ENCODE measurements at places on chromosomes 2 and 18.

- DNase-seq, result no peak
Measured at GRCh38 chr2:86333378-86333777, 4.0 kb downstream of the REEP1 start.

GRCh38 chr2:56812432-56812831, 628.6 kb downstream of the CCDC85A start:
- DNase-seq, result no peak

DNA sequence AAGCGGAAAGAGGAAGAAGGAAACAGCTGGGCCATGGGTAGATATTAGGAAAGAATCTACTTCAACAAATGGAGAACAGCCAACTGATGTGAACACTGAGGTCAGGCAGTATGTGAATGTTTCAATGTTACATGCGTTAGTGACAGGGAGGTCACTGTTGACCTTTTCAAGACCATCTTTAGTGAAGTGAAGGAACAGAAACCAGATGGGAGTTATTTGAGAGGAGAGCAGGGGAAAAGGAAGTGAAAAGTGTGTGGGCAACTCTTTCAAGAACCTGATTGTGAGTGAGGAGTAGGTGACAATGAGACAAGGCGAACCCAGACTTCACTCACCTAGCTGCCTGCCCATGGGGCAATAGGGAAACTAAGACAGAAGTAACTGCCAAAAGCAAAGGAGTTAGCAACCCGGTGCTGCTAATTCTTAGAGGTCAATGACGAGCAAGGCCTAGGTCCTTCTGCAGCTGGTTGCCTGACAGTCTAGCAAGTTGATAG, 67.0 kb downstream of the SP3 start:
- DNase-seq, result no peak

DNA sequence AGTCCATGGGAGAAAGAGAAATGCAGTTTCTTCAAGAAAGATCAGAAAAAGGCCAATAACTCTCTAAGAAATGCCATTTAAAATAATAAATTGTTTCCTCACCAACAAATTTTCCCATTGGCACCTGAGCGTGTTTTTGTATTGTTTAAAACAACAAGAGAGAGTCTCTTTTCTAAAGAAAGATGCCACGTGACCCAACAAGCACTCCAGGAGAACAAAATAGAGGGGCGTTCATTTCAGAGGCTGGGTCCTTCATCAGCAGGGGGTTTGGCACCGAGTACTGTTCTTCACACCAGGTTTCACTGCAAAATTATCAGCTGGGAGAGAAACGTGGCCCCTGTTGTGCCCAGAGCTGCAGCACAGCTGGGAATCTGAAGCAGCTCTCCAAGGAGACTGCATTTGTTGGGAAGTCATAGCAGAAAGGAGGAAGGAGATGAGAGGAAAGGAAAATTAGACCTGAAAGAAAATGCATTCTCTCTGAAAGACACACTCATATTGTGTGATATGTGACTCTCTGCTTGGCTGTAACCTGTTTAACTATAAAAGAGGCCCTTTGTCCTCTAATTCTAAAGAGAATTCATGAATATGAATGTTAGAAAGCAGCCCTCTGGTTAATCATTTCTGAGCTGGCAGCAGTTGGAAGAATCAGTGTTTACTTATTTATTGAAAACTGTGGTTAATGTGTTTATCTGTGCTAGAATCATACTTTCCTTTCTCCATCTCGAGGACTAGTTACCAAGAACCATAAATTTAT, 205.3 kb upstream of the CDH20 start:
- no peak for DNase-seq

GRCh38 chr2:113878743-113879142, 11.1 kb upstream of the ACTR3 start:
- no peak for DNase-seq

- DNase-seq, result no peak
Measured at GRCh38 chr18:31658670-31659575, 25.5 kb downstream of the B4GALT6 start.

DNA sequence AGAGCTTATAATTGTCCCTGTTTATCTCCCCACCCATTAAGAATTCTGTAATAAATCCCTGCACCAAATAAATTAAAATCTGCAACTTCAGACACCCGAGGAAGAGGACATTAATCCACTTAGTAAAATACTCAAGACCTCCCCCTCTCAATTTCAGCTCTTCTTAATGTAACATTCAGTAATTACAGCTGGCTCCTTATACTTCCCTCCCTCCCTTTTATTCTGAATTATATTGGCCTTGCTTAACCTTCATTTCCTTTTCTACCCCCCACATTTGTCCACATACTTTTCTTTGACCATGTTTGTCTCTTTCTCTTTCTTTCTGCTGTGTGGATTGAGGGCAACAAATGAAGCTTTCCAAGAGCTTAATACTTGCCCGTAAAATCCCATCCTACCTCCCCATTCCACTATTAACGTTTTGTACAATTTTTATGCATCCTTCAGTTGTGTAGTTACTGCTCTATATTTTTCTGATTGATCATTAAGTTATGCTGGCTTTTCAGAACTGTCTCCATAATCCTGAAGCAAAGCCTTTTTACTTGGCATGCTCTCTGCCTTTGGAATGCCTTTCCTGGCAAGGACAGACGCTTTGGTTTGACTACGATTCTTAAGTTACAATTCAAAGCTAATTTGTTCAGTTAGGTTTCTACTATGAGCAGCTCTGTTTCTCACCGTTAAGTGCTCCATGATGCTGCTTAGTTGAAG, 580.1 kb downstream of the ZEB2 start:
- no peak for DNase-seq

Data from activated T-helper 1 cell treated with anti-CD3 and anti-CD28 coated beads, Interleukin-2, amount 50 U/mL, for 16 hours (primary cell).